ENCODE measurements at places on chromosomes 1 and 21. TPM values are rescaled to one million over a fixed set of nuclear protein-coding genes. Genes with fewer than 3 reads are reported as not detected.

Gene OR2L8
- not detected for total RNA-seq

Gene CYP4X1
- total RNA-seq = 12.8 TPM

Gene LCE1F
- total RNA-seq = not detected

Gene GSTM5
- 11.7 TPM for total RNA-seq

Gene IVNS1ABP
- total RNA-seq = 79.9 TPM

Gene HSPB7
- 4.9 TPM for total RNA-seq

GRCh38 chr1:24909388-24909898 lies 20.6 kb downstream of the RUNX3 start:
- H3K4me3 ChIP-seq = no peak overlapping the region
- H3K27me3 ChIP-seq = no peaks in the 10 kb centered on the region
- H3K4me1 ChIP-seq = no peaks in the 10 kb centered on the region

DNA sequence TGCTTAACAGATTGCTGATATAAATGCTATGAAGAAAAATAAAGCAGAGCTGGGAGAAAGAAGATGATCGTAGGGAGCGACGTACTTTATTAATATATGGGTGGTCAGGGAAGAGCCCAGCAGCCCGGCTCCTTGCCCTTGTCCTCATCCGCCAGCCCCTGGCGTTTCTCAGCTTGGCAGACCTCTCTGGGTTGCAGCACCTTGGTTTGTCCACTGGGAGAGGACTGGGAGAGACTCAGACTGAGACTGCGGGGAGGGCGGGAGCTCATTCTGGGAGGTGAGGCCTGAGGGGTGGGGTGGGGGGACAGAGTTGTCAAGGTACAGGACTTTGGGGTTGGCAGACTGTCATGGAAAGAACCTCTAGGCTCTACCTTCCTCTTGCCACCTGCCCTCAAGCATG lies 3.3 kb upstream of the S100A3 start:
- peak; percentile 43 for DNase-seq
- no peaks in the 10 kb centered on the region for H3K36me3 ChIP-seq
- peaks cover 57% of the 10 kb centered on the region for H3K4me1 ChIP-seq

DNA sequence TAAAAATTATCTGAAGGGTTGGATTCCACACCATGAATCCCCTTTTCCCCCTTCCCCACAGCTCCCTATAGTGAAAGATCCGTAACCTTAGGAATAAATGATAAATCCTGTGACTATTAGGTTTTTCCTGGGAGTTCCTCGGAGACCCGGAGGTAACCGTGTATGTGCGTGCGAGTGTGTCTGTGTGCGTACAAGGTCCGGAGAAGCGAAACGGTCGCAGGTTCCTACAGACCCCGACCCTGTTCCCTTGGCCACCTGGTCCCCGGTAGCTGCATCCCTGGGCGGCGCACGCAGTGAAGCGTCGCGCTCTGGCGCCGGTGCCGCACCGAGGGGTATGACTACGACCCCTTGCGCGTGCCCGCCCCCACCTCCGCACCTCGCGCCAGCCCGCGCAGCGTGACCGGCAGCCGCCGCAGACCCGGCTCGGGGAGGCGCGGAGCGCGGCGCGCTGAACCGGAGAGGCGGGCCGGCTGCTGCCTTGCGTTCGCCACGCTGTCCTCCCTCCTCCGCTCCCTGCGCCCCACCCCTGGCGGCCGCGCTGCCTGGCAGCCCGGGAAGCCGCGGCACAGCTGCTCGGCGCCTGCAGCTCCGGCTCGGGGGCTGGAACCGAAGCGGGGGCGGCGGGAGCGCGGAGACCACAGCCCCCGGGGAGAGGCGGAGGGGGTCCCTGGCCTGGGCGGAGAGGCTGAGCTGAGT lies at the start of gene AK5:
Gene AK5, plus strand, starts transcription at position 529 of the 696 bp plus-strand sequence. CDS start 295 bp downstream, outside the sequence.
- peaks cover 19% of the 10 kb centered on the region for H3K4me1 ChIP-seq
- peak; percentile 41 for DNase-seq
- H3K27me3 ChIP-seq = peaks cover 48% of the 10 kb centered on the region
- H3K27ac ChIP-seq = no peak within 1 kb of the TSS
- H3K36me3 ChIP-seq = no peaks in the 10 kb centered on the region

DNA sequence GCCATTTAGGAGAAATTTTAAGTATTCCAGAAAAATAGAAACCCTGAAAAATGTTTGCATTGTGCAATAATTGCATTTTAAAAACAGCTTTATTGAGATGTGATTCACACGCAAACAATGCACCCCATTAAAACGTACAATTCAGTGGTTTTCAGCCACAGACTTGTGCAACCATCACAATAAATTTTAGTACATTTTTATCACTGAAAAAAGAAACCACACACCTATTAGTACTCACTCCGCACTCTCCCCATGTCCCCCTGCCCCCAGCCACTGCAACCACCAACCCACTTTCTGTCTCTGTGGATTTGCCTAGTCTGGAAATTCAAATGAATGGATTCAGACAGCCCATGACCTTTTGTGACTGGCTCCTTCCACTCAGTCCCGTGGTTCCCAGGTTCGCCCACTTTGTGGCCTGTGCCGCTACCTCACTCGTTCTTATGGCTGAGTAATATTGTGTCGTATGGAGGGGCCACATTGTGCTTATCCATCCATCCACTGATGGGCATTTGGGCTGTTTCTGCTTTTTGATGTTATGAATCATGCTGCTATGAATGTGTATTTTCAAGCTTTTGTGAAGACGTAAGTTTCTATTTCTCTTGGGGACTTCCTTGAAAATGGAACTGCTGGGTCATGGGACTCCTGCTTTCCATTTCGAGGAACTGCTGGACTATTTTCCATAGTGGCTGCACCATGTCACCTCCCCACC lies 147.7 kb upstream of the ARHGEF16 start:
- H3K27ac ChIP-seq = no peak overlapping the region
- H3K4me3 ChIP-seq = no peak overlapping the region
- no peak for DNase-seq
- H3K27me3 ChIP-seq = no peaks in the 10 kb centered on the region
- H3K36me3 ChIP-seq = no peaks in the 10 kb centered on the region
- no peaks in the 10 kb centered on the region for H3K4me1 ChIP-seq

- no peak overlapping the region for H3K27ac ChIP-seq
- peaks cover 7% of the 10 kb centered on the region for H3K36me3 ChIP-seq
- no peaks in the 10 kb centered on the region for H3K27me3 ChIP-seq
- DNase-seq = no peak
Observed at GRCh38 chr1:220226752-220227151, 45.5 kb downstream of the RAB3GAP2 start.

DNA sequence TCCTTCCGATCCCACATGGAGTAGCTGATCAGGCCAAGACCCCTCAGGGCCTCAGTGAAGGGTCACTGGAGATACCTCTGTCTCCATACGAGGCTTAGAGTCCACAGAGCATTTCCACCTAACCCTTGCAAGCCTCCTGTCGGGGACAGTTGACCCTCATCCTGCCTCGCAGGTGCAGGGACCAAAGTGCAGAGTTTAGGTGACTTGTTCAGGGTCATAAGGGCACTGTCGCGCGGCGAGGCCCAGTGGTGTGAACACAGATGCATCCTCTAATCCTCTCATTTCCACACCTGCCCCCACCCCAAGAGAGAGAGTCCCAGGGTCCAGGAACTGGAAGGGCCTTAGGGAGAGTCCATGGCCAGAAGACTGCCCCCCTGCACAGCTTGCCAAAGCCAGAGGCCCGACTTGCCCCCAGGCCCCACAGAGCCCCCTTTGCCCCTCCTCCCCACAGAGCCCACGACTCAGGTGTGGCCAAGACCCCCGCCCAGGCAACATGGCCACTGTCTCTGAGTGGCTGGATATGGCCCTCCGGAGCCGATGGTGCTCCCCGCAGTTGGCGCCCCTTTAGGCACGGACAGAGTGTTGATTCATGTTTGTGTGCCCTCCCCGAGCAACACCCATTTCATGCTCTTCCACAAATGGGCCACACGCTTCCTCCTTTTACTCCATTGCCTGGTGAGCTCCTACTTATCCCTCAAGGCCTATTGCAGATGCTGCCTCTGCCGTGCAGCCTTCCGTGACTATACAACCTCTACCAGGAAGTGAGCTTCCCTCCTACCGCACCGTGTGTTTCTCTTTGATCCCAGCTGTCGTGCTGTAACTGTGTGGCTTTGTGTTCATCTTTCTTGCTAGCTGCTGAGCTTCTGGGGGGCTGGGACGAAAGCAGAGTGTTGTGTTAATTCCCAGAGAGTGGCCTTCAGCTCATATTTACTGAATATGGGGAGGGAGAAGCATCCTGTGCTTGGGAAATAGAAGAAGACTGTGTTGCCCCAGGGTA lies 1.7 kb downstream of the TRPM2 start:
- no peak for DNase-seq
- H3K4me1 ChIP-seq = peaks cover 18% of the 10 kb centered on the region
- H3K27me3 ChIP-seq = peaks cover 30% of the 10 kb centered on the region
- no peak overlapping the region for H3K27ac ChIP-seq

DNA sequence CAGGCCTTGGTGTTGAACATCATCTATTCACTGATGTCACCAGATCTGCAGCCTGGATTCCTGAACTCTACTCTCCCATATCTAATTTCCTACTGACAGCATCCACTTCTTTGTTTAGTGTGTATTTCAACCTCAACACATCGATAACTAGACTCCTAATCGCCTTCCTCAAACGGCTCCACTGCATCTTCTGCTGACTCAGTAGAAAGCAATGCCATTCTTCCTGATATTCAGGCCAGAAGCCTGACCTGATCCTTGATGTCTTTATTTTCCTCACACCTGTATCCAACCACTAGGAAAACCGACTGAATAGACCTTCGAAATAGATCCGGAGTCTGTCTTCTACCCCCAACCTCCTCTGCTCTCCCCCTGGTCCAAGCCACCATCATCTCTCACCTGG lies 466.9 kb downstream of the PCP4 start:
- H3K27me3 ChIP-seq = no peaks in the 10 kb centered on the region
- no peaks in the 10 kb centered on the region for H3K36me3 ChIP-seq
- DNase-seq = no peak

- no peak for DNase-seq
- no peak overlapping the region for H3K4me3 ChIP-seq
- H3K27me3 ChIP-seq = peaks cover 7% of the 10 kb centered on the region
- H3K4me1 ChIP-seq = peaks cover 4% of the 10 kb centered on the region
- H3K36me3 ChIP-seq = no peaks in the 10 kb centered on the region
- no peak overlapping the region for H3K27ac ChIP-seq
Observed at GRCh38 chr1:9075022-9075421, 5.6 kb upstream of the SLC2A5 start.

DNA sequence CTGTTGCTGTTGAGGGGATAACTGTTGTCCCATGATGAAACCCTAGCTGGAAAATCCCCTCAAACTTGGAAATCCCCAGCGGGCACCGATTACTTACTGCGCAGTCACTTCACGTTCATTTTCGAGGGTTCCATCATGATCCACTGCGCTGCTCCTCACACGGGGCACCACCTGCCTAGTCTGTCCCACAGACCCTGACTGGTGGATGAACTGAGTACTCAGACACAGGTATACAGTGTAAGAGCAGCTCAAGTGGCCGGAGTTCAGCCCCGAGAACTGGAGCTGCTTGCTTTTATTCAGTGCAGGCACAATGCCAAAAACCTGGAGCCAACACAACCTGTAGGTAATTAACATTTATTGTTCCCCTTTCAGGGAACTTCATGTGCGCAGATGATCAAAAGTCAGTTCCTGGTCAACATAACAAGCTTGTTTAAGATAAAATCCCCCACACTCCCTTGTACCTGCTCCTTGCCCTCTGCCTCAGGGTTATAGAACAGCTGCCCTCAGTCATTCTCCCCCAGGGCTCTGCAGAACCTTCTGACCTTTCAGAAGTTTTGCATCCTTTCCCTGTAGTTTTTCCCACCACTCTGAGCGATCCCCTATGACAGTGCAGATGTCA lies 46.5 kb upstream of the PRELP start:
- no peak overlapping the region for H3K27ac ChIP-seq
- DNase-seq = no peak
- H3K27me3 ChIP-seq = peaks cover 7% of the 10 kb centered on the region
- no peak overlapping the region for H3K4me3 ChIP-seq
- no peaks in the 10 kb centered on the region for H3K36me3 ChIP-seq
- H3K4me1 ChIP-seq = peaks cover 5% of the 10 kb centered on the region

DNA sequence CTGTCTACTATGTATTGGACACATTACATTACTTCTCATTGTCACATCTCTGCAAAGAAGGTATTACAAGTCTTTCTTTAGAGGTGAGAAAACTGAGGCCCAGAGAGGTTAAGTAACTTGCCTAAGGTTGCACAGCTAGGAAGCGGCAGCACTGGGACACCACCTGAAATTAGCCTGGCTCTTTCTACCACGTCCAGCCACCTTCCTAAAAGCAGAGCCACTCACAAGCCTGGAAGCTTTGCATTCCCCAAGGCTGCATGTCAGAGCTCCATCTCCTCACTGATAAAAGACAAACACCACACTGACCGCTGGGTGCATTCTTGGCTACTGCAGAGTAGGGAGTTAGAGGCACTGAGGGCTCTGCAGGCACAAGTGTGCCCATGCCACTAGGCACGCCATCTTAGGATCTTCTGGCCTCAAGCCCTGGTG lies 2.4 kb downstream of the CD247 start:
- DNase-seq = no peak
- H3K36me3 ChIP-seq = no peaks in the 10 kb centered on the region
- H3K4me1 ChIP-seq = no peaks in the 10 kb centered on the region
- no peaks in the 10 kb centered on the region for H3K27me3 ChIP-seq
- H3K4me3 ChIP-seq = peak overlapping the region; percentile 39

DNA sequence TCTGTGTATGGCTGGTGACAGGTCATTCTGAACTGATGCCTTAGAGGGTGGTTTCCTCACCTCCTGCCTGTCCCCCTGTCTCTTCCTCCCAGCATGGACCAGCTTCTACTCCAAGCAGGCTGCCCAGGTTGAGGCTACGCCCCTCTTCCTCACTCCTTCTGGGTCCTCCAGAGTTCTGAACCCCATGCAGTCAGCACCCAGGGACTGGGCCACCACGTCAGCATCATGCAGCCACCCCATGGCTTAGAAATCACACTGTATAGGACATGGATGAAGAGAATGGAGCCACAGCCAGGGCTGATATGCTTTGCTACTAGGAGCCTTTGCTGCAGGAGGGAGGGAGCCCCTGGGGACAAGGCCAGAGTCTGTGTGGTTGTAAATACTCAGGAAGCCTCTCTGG lies 8.3 kb downstream of the FOXO6 start:
- H3K27me3 ChIP-seq = peaks cover 28% of the 10 kb centered on the region
- H3K4me1 ChIP-seq = peaks cover 28% of the 10 kb centered on the region
- H3K27ac ChIP-seq = no peak overlapping the region
- no peaks in the 10 kb centered on the region for H3K36me3 ChIP-seq
- no peak overlapping the region for H3K4me3 ChIP-seq

GRCh38 chr1:41490911-41491310 lies 6.4 kb upstream of the EDN2 start:
- no peaks in the 10 kb centered on the region for H3K36me3 ChIP-seq
- no peaks in the 10 kb centered on the region for H3K27me3 ChIP-seq
- H3K4me3 ChIP-seq = no peak overlapping the region
- no peak for DNase-seq

DNA sequence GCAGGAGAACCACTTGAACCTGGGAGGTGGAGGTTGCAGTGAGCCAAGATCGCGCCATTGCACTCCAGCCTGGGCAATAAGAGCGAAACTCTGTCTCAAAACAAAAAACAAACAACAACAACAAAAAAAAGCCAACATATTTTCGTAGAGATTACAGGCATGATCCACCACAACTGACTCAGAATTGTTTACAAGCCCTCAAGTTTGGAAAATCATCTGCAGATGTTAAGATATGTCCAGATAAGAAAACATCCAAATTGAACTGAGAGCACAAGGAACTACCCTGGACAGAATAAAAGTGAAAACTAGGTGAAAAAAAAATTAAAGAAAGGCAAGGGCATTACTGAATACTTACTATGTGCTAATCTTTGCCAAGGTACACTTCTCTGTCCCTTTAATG lies 89.8 kb upstream of the WLS start:
- no peaks in the 10 kb centered on the region for H3K4me1 ChIP-seq
- H3K36me3 ChIP-seq = no peaks in the 10 kb centered on the region
- H3K27me3 ChIP-seq = no peaks in the 10 kb centered on the region
- no peak overlapping the region for H3K4me3 ChIP-seq
- DNase-seq = no peak

Data from lower lobe of right lung (tissue), 2 donors.